ENCODE measurements at places on chromosomes 2 and 18.

GRCh38 chr2:189327879-189328847 is 113.1 kb upstream of the WDR75 start:
- DNase-seq = no peak

DNA sequence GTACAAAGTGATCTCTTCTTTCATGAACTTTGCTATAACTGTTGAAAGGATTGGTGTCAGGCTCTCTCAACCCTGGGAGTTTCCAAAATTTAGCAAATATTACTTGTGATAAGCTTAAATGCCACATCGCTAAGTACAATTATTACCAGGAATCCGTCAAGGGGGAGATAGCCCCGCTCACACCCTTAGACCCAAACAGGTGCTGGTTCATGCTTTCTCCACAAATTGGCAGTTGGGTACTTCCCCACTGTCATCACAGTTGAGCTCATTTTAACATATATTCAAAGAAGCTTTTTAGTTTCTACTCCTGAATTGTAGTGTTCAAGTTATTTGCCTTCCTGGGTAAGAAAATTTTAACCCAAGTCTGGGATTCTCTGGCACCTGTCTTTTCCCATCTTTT is 29.8 kb upstream of the EPB41L5 start:
- no peak for DNase-seq

DNA sequence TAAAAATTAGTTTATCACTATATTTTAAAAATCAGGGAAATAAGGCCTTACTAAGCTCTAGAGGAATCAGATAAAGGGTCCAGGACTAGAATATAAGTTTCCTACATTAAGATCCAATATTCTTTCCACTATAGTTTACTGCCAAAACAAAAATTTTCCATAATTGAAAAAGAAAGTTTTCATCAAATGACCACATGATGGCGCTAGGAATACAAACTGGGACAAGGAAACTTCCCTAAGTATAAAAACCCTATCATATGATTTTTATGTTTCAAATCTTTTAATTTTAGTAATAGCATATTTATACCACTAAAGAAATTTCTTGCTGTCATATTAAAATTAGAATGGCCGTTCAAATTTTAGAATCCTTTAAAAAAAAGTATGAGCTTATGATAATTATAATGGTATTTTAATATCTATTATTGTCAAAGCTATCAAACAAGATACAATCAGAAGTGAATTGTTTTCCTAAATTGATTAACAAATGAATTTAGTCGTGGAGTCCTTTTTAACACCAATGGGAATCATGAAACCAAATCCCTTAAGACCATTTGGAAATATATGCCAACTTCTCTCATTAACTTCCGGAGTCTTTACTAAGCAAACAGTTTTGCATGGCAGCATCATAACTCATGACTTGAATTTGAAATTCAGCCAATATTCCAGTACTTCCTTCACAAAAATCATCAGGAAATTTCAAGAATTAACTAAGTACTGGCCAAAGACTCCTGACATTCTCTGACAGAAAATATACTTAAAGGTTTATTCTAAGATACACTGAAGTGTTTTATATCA is 70.3 kb downstream of the SCN1A start:
- peak; percentile 65 for DNase-seq

DNA sequence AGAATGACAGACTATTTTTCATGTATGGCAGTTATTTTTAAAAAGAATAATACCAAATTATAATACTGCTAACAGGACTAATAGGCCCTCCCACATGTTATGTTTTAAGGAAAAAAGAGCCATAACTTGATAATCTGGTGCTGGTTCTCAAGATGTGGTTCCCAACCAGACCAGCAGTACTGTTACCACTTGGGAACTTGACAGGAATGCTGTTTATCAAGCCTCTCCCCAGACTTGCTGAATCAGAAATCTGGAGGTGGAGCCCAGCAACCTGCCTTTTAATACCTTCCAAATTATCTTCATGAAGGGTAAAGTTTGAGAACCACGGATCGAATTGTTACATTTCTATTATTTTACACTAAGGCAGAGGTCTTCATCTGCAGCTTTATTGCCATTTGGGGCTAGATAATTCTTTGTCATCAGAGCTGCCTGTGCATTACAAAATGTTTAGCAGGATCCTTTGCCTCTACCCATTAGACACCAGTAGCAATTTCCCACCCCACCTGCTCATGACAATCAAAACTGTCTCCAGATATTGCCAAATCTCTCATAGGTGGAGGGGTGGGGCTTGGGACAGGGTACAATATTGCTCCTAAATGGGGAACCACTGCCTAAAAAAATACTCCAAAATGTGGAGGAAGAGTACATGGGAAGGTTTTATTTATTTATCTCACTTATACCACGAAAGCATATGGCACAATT is 629.6 kb downstream of the ARHGAP15 start:
- no peak for DNase-seq

- DNase-seq = peak; percentile 71
Measured at GRCh38 chr2:161415034-161415986, 787 bp upstream of the TBR1 start.

DNA sequence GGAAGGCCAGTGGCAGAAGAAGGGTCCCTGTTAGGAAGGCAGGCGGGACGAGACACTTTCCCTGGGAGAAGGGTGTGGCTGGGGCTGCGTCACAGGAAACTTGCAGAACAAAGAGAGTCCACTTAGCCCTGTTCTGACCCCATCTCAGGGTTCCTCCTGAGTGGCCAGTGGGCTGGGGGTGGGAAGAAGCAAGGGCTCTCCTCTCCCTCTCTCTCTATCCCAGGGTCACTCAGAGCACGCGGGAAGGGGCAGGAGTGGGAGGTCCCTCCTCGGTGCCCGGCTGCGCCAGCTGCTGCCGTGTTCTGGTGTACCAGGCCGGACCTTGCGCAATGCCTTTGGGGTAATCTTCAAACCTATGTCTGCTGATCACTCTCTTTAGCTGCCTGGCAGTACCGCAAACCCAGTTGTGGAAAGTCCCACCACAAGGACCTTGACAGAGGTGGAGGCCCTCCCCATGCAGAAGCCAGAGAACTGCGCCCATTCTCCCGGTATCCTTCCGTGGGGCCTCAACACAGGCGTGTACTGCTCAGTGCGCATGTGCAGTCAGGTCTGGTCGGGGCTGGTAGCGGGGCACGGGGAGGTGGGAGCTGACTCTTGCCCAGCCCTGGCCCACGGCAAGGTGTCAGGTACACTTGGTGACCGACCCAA is 47.8 kb upstream of the ST3GAL5 start:
- no peak for DNase-seq

- no peak for DNase-seq
Measured at GRCh38 chr18:9095297-9096006, 7.0 kb upstream of the NDUFV2 start.

GRCh38 chr2:26203906-26204305 is 31.0 kb downstream of the GAREM2 start:
- no peak for DNase-seq

DNA sequence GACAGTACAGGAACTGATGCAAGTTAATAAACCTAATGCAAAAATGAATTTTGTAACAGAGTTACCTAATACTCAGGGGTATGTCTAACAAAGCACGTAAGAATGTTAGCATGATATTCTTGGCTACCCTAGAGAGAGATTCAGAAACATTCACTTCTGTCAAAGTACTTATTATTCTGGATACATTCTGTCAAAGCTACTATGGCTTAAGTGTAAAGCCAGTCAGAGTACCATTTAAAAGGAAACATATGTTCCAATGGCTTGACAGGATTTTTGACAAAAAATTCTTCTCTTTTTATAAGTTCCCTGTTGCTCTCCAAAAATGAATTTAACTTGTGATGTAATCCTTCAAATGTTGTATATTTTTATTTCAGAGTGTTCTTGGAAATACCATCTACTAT is 85.5 kb downstream of the PIGN start:
- no peak for DNase-seq

GRCh38 chr2:145305889-145306288 is 786.0 kb upstream of the ZEB2 start:
- DNase-seq = no peak

DNA sequence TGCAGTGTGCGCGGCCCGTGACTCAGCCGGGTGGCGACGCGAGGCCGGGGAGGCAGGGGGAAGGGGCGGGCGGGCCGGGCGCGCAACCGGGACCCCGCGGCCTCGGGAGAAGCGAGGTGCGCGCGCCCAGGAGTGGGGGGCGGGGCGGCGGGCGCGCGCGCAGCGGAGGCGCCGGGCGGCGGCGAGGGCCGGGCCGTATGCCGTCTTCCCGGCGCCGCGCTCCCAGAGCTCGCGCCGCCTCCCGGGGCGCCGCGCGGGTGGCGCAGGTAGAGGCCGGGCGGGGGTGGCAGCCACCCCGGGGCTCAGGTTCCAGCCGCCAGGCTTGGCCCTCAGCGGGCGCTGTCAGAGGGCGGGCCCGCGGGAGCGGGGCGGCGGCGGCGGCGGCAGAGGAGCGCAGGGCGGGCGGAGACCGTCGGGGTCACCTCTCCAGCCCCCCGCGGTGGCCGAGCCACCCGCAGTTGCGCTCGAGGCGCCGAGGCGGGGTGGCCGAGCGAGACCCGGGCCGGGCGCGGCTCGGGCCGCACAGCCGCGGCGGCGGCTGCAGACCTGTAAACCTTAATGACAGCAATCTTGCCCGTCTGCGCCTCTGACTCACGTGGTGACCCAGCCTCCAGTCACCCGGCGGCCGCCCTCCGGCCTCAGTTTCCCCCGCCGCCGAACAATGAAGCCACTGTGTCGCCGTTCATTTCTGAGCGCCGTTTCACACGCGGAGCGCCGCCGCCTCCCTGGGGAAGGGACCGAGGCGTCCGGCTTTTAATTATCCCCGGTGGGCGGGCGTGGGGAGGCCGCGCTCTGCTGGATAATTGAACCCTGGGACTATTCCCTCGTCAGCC is 25.3 kb upstream of the SMAD7 start:
- DNase-seq = peak; percentile 51

DNA sequence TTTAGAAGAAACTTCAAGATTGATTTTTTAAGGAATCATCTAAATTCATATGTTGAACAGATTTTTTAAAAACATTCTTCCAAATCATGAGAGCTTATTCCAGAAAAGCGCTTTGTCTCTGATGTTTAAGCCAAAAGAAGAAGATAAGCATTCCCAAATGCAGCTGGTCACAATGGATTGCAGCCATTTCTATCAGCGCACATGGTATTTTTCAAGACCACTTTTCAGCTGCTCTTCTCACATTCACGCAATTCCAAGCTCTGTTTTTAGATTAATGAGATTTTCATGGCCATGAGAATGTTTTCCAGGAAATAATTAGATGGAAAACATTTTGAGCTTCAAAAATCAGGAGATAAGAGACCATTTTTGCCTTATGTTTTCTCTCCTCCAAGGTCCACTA is 8.7 kb downstream of the OSBPL1A start:
- DNase-seq = no peak

DNA sequence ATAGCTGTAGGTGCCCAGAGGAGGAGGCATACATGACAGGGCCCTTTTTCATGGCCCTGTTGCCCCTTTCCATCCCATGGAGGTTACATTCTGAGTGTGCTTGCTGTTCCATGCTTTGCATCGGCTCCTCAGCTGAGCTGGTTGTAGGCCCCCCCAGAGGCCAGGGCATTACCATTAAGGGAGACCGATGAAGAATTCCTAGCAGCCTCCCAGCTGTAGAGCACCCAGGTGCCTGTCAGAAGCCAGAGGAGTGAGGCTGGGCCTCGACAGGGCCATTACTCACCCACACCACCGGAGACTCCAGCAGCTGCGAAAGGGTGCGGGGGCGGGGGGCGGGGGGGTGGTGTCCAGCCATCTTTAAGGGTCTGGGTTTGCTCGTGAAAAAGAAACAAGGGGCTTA is 72.2 kb downstream of the GALNT14 start:
- DNase-seq = no peak

DNA sequence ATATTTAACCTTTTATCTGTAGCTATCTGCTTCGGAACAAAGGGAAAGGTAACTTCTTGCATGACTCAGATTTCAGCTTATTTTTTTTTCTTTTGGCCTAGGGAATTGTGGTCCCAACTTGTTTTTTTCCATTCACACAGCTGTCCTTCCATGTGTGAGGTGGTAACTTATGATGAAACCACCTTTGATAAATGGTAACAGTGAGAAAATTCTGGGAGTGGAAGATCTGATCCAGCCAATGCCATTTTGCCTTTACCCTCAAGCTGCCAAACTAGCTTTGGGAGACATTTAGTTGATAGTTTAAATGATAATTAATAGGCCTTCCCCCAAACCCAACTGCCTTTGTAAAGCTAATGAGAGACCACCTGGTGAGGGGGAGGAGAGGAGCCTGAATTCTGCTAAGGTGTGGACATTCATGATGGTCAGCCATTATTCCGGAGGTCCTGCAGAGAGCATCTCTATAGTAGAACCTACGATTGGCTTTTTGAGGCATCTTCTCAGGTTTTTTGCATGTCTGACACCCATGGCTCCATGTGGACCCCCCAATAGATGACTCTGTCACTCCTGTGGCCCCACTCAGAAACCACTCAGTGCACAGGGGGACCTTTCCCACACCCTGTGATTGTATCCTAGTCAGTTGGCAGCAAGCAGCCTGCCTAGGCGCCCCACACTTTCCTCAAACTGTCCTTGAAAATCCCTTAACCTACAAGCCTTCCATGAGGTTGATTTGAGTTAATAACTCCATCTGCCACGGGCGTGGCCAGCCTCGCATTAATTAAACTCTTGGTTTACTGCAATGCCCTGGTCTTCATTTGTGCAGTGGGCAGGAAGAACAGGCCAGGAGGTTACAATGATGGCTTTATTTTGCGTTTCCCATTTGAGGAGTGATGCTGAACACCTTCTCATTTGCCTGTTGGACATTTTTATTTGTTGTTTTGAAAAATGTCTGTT is 263.5 kb upstream of the PXDN start:
- no peak for DNase-seq

- DNase-seq = no peak
Measured at GRCh38 chr2:5328826-5329225, 363.4 kb upstream of the SOX11 start.

DNA sequence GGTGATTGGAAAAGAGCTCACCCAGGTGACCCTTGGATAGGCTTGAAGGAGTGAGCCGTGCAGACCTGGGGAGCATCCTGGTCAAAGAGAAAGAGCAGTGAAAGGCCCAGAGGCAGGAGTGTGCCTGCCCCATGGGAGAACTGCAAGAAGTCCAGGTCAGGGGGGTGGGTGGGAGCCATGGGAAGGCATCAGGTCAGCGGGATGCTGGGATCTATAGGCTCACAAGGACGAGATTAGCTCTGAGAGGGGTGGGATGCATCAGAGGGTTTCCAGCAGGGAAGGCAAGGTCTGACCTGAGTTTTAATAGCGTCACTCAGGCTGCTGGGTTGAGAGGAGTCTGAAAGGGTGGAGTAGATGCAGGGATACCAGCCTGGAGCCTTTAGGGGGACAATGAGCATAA is 158.6 kb downstream of the SMAD7 start:
- no peak for DNase-seq

DNA sequence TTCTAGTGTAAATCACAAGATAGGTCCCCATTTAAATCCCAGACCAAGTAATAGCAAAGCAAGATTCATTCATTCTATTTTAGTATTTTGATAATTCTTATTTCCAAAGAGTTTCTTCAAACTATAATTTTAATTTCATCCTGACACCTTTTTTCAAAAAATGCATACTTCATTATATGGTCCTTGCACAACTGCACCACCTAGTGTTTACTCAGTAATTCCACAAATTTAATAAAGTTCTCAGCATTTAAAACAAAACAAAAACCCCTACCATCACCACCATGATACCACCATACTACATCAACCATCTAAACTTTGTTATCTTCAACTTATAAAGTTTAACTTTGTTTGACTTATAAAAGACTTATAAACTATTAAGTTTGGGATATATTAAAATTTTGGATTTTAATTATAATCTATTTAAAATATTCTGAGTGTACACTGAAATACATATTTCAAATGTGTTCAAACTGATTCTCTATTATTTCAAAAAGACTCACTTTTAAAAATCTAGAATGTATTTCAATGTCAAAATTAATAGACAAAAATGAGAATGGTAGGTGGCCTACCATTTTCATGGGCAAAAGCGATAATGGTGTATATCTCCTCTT is 44.2 kb downstream of the WDPCP start:
- DNase-seq = peak; percentile 26

GRCh38 chr2:9285385-9285920 is 78.8 kb downstream of the ASAP2 start:
- DNase-seq = no peak
